CD4-positive, alpha-beta T cell treated with Interleukin-6 at 100 ng/mL for 8 hours (primary cell): ENCODE measurements at places on chromosomes 6 and 20.

GRCh38 chr20:11521476-11522365 lies 396.0 kb upstream of the BTBD3 start:
- DNase-seq: no peak

- no peak for DNase-seq
Observed at GRCh38 chr6:127404133-127404532, 55.1 kb downstream of the KIAA0408 start.

DNA sequence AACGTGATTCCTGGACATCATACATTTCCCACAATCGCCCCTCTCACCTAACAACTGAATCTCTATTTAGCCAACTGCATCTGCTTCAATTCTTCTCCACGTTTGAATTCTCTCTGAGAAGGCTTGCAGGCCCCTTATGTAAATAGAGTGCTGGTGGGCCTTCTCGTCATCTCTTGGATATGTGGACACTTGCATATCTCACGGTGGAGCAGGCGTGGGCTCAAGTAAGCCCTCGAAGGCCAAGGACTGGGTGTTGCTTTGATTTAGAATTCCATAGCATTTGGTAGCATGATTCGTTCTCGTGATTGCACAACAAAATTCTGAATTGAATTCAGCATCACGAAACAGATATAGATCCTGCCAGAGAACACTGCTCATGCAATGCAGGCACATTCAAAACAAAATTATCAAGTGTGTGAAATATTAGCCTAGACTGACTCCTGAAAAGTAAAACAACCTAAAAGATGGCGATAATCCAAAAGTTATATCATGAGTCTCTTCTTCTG lies 613.6 kb downstream of the TFAP2A start:
- no peak for DNase-seq

DNA sequence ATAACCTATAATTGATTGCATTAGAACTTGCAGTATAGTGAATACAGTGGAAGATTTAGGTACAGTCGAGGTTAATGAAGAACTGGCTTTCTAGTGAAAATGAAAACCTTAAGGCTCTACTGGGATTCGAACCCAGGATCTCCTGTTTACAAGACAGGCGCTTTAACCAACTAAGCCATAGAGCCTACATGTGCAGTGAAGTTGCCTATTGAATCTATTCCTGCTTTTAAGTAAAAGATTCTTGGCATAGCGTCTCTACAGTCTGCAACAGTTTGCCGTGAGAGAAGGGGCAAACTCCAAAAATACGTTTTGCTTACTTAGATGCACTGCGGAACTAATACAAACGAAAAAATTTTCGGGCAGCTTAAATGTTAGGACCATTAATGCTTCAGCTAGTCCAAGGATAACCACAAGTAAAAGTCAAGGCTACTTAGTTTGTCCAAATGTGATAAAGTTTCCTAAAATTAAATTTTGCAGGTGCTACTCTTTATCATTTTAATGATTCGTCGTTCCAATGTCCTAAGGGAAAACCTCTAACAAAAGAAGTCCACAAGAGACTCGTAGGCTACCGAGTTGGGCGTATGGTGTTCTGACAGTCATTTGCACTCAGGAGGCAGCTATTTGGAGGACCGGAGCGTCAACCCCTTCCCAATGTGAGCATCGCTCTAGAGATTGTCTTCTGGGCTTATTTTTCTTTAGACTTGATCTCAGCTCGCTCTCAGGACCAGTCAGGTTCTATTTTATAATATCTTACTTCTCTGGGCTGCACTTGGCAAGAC lies 31.3 kb upstream of the ZSCAN23 start:
- peak; percentile 6 for DNase-seq

GRCh38 chr6:149961728-149962425 lies 1.9 kb upstream of the ULBP1 start:
- peak; percentile 24 for DNase-seq

- DNase-seq: no peak
Observed at GRCh38 chr20:54190217-54190616, 16.4 kb upstream of the CYP24A1 start.

DNA sequence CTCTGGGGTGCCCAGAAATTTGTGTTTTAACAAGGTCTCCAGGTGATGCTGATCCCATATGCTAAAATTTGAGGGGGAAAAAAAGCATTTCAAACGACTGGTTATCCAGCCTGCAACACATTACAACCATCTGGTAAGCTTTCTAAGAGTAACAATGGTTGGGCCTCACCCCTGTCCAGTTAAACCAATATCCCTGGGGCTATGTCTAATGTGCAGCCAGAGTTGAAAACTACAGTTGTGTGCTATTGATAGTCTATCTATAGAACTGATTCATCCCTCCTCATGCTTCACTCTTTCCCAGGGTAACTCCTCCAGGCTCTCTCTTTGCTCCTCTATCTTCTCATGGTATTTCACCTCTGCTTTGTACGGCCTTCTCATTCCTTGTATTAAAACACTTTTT lies 458.3 kb downstream of the MMUT start:
- no peak for DNase-seq

- no peak for DNase-seq
Observed at GRCh38 chr6:2630359-2630758, 120.4 kb downstream of the MYLK4 start.

DNA sequence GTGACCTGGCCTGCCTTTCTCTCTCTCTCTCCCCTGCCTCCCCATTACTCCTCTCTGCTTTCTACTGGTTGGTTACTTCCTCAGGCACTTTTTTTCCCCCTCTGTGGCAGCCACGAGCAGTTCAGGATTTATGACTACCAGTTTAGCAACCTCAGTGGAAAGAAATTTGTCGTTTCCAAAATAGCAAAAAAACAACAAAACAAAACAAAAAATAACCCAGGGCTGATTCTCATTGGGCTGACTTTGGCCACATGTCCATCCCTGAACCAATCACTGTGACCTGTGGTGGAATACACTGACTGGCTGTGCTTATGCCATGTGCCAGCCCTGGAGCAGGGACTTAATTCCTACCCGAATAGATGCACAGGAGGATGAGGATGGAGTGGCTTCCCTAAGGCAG lies 137.4 kb downstream of the TFAP2C start:
- DNase-seq: no peak

GRCh38 chr20:53055367-53056067 lies 83.4 kb downstream of the TSHZ2 start:
- DNase-seq: no peak

DNA sequence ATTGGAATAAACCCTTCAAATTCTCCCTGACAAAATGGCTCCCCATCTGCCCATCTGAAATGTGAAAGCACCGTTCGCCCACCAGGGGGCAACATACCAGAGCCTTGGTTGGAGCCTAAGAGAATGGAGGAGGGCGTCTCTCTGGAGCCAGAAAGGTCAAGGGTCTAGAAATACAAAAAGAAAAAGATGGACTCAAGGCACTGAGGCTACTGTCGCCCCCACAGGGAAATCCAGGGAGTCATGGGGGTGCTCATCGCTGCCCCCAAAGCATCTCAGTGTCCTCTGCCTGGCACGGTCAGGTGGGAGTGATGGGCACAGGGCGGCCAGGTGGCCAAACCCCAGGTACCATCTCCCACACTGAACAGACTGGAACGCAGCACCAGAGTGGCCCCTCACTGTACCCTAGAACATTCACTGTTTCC lies 136.3 kb downstream of the ZMYND8 start:
- DNase-seq: peak; percentile 14

GRCh38 chr6:125974214-125974866 lies 12.0 kb upstream of the TRMT11 start:
- DNase-seq: peak; percentile 24

- DNase-seq: no peak
Observed at GRCh38 chr6:147135211-147135681, 69.0 kb upstream of the STXBP5 start.

DNA sequence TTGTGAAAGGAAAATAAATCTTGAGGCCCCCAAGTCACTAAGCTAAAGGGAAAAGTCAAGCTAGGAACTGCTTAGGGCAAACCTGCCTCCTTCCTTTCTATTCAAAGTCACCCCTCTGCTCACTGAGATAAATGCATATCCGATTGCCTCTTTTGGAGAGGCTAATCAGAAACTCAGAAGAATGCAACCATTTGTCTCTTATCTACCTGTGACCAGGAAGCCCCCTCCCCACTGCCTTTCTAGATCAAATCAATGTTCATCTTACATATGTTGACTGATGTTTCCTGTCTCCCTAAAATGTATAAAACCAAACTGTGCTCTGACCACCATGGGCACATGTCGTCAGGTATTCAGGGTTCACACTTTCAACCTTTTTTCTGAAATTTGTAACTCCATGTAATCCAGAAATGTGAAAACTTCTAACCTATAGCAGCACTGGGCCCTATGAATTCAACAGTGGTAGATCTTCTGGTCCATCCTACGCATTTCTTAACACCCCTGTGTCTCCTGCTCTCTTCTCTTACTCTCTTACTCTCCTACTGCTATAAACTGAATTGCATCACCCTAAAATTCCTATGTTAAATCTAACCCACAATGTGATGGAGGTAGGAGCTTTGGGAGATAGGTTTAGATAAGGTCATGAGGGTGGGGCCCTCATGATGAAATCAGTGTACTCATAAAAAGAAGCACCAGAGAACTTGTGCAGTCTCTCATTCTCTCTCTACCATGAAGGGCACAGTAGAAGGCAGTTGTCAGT lies 89.3 kb downstream of the EPB41L2 start:
- DNase-seq: no peak

GRCh38 chr20:44714701-44715498 lies at the start of gene CCN5:
TSS of gene CCN5 (plus strand) at chr20:44715369. CDS start at chr20:44715391, 22 bp downstream.
- DNase-seq: no peak

DNA sequence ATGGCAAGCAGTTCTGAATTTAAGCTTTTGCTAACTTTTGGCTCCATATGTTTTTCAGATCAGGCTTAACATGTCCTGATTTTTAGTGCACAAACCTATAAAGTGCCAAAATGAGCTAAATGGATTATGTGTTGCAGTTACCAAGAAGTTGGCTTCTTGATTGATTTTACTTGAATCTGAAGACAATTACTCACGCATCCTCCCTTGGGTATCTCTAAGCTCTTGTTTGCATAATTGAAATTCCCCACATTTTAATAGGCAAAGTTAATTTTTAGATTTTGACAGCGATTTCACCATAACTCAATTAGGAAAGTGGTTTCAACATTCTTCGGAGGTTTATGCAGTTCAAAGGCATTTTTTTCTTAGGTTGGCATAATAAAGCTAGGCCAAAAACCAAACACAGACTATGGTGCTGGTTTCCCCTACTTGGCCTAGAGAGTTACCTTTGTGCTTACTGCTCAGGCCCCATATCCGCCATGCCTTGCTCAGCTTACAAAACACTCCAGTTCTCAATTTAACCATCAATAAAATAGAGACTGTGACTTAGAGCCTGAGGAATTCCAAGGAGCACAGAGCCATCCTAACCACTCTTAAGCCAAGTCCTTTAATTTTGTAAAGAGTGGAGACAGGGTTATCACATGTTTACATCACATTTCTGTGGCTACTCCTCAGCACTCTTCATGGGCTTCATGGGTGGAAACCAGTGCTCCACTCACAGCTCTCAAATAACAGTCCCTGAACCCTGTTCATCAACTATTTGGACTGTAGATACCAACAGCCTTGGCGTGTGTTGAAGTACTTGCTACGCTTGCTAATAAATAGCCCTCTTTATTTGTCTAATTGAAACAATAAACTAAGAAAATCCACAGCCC lies 32.1 kb downstream of the LAMA4 start:
- no peak for DNase-seq

GRCh38 chr6:139219271-139219729 lies 72.5 kb downstream of the TXLNB start:
- DNase-seq: peak; percentile 86

- DNase-seq: no peak
Observed at GRCh38 chr6:10389739-10390494, 25.0 kb downstream of the TFAP2A start.

DNA sequence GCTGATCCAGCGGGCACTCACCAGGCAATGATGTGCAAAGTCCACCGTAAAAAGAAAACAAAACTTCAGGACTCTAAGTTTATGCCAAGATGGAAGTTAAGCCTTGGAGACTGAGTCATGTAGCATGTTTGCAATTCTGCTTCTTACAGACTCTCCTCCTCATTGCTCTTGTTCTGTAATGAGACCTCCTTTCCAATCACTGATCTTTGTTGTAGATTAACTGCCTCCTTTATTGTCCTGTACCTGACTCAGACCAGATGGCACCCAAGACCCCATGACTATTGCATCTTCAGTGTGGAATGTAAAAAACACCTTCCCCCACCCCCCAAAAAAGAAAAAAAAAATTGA lies 11.2 kb downstream of the NEU1 start:
- no peak for DNase-seq

DNA sequence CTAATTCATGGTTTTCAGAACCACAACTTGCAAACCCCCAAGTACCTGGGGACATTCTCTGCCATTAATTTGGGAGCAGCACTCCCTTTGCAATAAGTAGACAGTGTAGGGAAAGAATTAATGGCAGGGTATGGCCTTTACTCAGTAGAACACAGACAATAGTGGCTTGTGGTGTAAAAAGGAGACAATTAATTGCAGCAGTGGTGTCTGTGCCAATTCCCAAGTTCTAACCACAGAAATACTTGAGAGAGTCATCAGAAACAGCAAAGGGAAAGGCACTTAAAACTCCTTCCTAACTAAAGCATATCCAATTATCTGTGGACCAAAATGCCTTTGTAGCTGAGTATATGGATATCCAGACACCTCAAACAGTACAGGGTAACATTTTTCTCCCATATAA lies 257.6 kb upstream of the POU3F2 start:
- no peak for DNase-seq

- peak; percentile 48 for DNase-seq
Observed at GRCh38 chr20:63223121-63223825, 7.3 kb upstream of the YTHDF1 start.

DNA sequence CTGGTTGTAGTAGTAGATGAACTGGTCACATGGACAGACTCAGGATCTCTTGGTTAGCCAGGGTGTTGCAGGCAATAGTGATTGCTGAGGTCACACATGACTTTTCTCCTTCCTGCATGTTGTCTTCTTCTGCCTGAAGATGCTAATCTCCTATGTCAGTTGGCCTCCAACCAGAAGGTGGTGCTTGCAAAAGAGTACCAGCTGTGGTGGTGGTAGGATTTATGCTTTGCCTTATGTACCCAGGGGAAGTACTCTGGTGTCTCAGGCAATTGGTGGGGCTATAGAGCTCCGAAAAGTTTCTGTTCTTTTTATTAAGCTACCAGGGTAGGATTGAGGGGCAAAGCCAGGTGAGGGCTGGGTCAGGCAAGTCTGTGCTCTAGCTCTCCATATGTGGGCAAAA lies 98.5 kb downstream of the CARMIL1 start:
- no peak for DNase-seq

GRCh38 chr20:1566701-1567100 lies 9.2 kb upstream of the SIRPD start:
- no peak for DNase-seq

GRCh38 chr20:32509639-32510066 lies 75.5 kb downstream of the NOL4L start:
- peak; percentile 81 for DNase-seq

GRCh38 chr20:18811904-18812303 lies 1.7 kb upstream of the SCP2D1 start:
- DNase-seq: no peak

GRCh38 chr6:137084865-137085617 lies 40.3 kb upstream of the IL20RA start:
- no peak for DNase-seq

- DNase-seq: no peak
Observed at GRCh38 chr20:45096781-45097180, 4.1 kb downstream of the KCNS1 start.

GRCh38 chr20:36975099-36975818 lies 23.8 kb upstream of the SAMHD1 start:
- DNase-seq: peak; percentile 80
